Activated gamma-delta T cell treated with Interleukin-2 at 50 U/mL for 16 hours (primary cell): ENCODE measurements at places on chromosomes 6 and 20.

- no peak for DNase-seq
Measured at GRCh38 chr6:16700916-16701234, 60.4 kb downstream of the ATXN1 start.

DNA sequence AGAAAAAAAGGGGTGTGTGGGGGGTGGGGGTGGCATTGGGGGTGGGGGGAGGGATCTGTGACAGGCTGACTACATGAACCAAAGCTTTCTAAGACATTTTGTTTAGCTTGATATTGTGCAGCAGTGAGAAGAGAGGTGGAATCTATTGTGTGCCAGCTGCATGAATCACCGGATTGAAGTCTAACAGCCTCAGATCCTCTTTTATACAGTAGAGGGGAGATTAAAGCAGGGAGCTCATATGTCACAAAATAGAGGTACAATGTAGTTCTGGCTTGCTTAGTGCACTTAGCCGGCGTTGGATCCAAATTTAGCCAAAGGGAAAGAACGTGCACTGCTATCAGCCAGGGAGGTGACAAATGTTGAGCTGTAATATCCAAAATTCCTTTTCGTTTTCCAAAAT lies 404.2 kb upstream of the CITED2 start:
- DNase-seq, result no peak

GRCh38 chr6:121522265-121522664 lies 86.8 kb downstream of the GJA1 start:
- no peak for DNase-seq

DNA sequence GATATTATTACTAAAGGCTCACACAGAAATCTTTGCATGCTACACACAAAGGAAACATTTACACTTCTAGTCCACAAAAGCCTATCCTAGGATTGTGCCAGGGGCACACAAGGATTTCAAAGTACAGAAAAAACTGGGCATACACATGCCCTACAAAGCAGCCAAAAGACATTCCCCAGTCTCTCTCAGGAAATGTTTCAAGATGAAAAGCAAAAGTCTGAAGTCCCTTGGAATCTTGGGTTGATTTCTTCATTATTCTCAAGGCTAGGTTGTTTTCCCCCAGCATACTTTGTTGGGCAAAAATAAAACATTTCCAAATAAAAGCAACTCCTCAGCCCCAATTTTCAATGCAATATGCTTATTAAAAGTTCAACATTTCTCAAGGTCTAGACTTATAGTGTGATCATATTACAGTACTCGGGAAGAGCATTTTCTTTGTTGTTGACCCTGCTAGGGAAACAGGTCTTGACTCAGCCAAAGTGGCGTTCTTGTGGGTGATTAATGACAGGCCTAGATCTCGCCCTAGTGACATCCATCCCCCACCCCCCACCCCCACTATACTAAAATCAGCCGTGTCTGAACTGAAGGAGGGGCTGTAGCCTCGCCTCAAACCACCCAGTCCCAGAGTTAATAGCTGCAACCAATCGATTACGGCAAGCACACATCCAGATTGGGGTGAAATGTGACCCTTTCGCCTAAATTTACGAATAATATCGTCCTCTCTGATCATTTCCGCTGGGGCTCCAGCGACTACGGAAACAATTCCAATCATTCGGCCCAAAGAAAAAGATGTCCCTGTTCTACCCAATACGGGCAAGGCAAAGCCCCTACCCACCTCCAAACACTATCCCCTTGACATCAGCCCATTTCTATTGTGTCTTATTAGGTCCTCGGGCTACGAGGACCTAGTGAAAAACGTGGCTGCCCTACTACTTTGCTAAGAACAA lies 1.4 kb downstream of the AKIRIN2 start:
- DNase-seq, result no peak

DNA sequence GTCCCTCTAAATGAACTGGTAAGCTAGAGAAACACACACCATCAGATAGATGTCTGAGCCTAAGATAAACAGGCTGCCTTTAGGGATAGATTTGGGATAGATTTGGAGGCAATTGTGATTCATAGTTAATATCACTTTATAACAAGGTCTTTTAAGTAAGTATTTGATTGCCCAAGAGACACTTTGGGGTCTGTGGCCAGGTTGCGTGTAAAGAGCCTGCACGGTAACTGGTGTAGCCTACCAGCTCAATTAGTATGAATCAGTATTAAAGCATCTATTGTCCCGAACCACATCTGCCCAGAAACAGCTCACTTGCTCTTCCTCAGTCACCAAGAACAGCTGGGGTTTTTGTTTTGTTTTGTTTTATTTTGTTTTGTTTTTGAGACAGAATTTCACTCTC lies 193.3 kb downstream of the SASH1 start:
- DNase-seq, result no peak

GRCh38 chr6:11384531-11385309 lies 152.3 kb upstream of the NEDD9 start:
- DNase-seq, result no peak

GRCh38 chr6:52610011-52610410 lies 33.2 kb upstream of the TRAM2 start:
- no peak for DNase-seq

GRCh38 chr20:31819083-31819784 lies at the start of gene MYLK2:
Gene MYLK2, plus strand, starts transcription at chr20:31819356. Its CDS starts 225 bp downstream, at chr20:31819581.
- no peak for DNase-seq

DNA sequence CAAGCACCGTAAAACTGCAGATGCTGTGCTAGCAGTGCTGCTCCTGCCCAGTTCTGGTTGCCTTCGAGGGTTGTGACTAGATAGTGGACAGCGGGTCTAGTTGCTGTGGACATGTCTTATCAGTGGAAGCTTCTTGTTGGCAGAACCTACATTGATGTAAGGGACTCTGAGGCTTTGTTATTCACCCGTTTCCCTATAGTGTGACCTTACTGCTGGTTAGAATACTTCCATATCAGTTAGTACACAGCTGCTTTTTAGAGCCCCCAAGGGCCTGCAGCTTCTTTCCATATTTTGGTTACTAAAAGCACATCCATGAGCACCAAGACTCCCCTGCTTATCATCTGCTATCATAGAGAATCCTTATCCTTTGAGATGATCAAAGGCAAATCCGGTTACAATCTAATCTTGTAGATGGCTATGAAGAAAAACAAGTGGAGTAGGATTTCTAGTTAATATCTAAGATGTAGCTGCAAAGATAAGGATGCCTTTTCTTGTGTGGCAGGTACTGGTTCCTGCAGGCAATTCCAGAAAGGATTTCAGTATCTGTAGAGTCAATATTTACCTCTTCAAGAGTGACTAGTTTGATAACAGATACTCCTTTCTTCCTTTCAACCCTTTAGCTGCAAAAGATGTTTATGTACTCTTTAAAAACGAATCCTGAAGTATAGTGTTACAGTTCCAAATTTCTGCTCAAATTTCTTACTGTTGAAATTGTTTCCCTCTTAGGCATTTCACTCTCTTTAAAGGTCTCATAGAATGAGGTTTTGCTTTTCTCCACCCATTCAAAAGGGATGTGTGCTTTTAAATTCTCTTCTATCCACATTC lies 163.6 kb downstream of the JARID2 start:
- no peak for DNase-seq

DNA sequence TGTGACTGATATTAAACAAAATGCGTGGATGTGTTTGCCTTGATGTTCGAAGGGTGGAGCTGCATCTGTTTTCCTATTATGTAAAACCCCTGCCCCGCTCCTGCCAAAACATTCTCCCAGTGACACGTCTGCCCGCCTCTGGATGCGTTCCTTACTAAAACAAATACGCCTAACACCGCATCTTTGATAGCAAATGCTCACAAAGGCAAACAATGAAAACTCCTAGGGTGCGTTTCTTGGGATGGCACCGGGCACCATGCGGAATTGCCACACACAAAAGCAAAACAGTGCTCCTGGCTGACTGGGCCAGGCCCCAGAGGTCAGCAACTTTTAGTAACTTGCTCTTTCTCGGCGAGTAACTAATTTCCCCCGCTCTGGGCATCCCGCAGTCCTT lies 9.0 kb upstream of the FOXC1 start:
- DNase-seq, result no peak

DNA sequence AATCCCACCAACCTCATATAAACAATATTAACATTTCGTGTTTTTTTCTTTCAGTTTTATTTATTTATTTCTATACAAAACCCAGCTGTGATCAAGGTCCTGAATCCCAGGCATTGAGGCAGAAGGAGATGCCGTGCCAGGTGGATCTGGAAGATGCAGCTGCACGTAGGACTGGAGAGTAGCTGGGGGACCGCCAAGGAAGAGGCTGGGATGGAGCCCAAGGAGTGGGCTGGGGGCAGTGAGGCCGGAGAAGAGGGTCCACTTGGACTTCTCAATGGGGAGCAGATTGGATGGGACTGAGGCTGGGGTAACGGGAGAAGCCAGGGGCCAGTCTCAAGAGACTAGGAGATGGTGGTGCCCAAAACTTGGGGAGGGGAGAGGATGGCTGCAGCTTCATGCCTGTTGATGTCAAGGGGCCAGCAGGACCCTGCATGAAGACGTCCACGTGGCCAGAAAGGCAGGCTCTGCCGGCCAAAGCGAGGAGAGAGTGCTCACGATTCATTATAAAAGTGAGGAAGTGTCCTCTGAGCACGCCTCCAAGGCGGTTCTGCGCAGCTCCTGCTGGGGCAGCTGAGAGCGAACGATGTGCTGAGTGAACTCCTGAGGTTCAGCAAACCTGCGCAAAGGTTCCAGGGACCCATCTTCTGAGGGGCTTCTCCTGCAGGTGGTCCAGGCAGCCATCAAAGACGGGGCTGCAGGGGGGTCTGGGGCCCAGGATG lies 110.3 kb downstream of the BMP7 start:
- no peak for DNase-seq

DNA sequence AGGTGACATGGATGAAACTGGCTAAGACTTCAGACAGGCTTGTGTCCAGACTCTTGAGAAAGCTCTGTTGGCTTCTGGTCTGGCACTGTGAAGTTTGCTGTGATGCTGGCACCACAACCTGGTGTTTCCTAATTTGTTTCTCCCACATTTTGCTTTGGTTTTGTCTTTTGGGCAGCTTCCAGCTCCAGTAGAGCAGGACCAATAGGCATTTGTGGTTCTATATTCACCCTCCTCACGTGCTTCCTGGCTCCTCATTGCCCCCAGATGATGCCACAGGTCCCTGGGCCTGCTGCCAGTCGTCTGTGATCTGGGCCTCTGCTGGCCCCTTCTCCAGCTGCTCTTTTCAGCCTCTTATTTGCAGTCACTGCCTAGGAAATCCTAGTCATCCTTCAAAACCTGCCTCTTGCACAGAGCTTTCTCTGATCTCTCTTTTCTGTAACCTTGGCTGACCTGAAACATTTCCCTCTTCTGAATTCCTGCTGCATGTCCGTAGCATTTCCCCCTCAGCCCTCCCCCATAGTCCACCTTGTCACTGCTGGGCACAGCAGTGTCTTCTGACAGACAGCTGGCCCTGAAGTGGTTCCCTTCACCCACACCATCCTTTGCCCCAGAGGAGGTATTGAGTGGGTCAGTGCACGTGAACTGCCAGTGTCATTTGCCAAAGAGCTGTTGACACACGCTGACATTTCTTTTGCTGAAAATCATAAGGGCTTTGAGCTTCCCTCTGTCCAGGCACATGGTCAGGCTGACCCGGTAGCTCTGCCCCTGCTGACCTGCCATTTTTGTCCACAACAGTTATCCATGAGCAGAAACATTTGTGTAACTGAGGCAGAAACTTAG lies 63.0 kb downstream of the PTPN1 start:
- DNase-seq, result no peak
